ENCODE measurements at places on chromosomes 3 and 15. TPM values are rescaled to one million over a fixed set of nuclear protein-coding genes. Genes with fewer than 3 reads are reported as not detected.

TRH gene
- not detected for total RNA-seq

DHX30 gene
- total RNA-seq = 72.0 TPM

NRROS gene
- total RNA-seq = 32.5 TPM

UCN2 gene
- total RNA-seq = not detected

SHC4 gene
- total RNA-seq = 0.20 TPM

PLEKHO2 gene
- 53.4 TPM for total RNA-seq

- H3K36me3 ChIP-seq = peaks cover 19% of the 10 kb centered on the region
- peak; percentile 65 for DNase-seq
- no peak overlapping the region for H3K27ac ChIP-seq
- H3K27me3 ChIP-seq = no peaks in the 10 kb centered on the region
Observed at GRCh38 chr15:43376017-43376705, 5.3 kb downstream of the TUBGCP4 start.

- H3K27me3 ChIP-seq = no peaks in the 10 kb centered on the region
- DNase-seq = no peak
- no peak overlapping the region for H3K27ac ChIP-seq
- H3K4me3 ChIP-seq = no peak overlapping the region
- H3K4me1 ChIP-seq = no peaks in the 10 kb centered on the region
Observed at GRCh38 chr3:116247605-116248004, 197.7 kb downstream of the LSAMP start.

GRCh38 chr3:29890801-29891200, 609.9 kb downstream of the RBMS3 start:
- DNase-seq = no peak
- H3K36me3 ChIP-seq = no peaks in the 10 kb centered on the region
- H3K27ac ChIP-seq = no peak overlapping the region
- H3K4me1 ChIP-seq = no peaks in the 10 kb centered on the region

DNA sequence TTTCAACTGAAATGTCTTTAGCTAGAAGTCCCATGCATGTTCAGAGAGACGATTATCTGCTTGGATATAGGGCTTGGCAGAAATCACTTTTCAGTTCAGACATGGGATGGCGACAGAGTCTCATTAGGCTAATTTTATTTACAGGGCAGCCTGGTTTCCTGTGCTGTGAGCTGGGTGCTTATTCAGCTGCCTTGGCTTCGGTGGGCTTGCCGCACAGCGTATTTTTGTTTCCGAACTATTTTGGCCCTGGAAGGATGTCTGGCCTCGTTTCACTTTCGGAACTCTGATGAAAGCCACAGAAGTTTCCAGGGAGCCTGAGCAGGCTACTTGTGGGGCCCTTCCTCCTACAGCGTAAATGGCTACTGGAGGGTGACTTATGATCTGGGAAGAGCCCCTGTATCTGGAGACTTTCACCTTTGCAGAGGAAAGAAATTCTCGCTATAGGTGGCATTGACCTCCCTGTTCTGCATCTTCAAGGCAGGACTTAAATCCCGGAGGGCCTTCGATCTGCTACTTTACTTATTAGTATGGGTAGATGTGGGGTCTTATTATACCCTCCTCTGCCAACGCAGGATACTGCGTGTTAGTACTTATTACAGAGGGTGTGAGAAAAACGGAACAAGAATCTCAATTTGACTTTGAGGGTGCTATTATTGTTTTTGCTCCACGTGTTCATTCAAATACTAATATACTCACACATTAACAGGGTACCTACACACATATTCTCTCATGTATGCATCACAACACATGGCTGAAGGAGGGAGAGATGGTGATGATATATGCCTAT, 364.0 kb upstream of the RBMS3 start:
- DNase-seq = peak; percentile 22
- no peaks in the 10 kb centered on the region for H3K27me3 ChIP-seq
- no peak overlapping the region for H3K27ac ChIP-seq
- H3K4me3 ChIP-seq = no peak overlapping the region

DNA sequence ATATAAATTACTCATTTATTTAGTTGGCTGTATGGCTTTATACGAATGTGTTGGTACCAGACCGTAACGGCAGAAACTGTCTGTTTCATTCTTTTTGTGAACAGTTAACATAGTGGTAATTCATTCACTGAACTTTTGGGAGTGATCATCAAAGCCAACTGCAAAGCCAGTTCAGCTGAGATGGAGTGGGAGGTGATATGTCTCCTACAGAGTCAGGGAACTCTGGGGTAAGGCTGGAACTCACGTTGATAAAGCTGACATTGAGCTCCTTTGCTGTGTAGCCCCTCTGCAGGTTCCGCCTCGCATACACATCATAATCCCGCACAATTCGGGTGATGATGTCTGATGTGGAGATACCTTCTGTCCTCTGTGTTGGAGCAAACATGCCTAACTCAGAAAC, 25.4 kb downstream of the SLC51A start:
- H3K4me3 ChIP-seq = no peak overlapping the region
- no peaks in the 10 kb centered on the region for H3K27me3 ChIP-seq
- peaks cover 49% of the 10 kb centered on the region for H3K36me3 ChIP-seq
- H3K27ac ChIP-seq = no peak overlapping the region

DNA sequence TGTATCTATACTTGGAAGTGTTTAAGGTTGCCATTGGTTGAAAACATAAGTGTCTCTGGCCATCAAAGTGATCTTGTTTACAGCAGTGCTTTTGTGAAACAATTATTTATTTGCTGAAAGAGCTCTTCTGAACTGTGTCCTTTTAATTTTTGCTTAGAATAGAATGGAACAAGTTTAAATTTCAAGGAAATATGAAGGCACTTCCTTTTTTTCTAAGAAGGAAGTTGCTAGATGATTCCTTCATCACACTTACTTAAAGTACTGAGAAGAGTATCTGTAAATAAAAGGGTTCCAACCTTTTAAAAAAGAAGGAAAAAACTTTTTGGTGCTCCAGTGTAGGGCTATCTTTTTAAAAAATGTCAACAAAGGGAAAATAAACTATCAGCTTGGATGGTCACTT, 19.7 kb downstream of the B3GNT5 start:
- H3K4me1 ChIP-seq = no peaks in the 10 kb centered on the region
- no peak overlapping the region for H3K4me3 ChIP-seq

DNA sequence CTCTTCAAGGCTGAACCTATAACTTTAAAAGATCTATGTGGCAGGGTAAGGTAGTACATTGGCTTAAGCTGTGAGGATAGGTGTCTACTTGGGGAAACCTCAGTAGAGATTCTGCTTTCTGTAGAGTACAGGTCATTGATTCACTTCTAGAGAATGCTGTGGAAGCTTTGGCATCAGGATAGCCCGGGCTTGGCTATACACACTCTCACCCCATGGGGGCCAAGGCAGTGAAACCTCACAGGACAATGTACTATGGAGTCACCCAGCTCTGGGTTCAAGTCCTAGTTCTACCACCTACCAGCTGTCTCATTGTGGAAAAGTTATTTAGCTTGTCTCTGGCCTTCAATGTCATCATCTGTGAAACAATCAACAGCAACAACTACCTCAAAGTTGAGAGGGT, 9.0 kb downstream of the MTFMT start:
- no peak overlapping the region for H3K27ac ChIP-seq
- DNase-seq = no peak
- peaks cover 52% of the 10 kb centered on the region for H3K36me3 ChIP-seq

- peak; percentile 46 for DNase-seq
- H3K4me1 ChIP-seq = peaks cover 53% of the 10 kb centered on the region
- H3K27ac ChIP-seq = peak overlapping the region; percentile 88
- no peaks in the 10 kb centered on the region for H3K36me3 ChIP-seq
- no peaks in the 10 kb centered on the region for H3K27me3 ChIP-seq
Observed at GRCh38 chr3:141797819-141798447, 34.7 kb downstream of the GRK7 start.
